Vagina (tissue), 2 donors: ENCODE measurements at places on chromosomes 5 and 9. TPM values are rescaled to one million over a fixed set of nuclear protein-coding genes. Genes with fewer than 3 reads are reported as not detected.

Gene DPH7
- total RNA-seq, result 32.9 TPM

Gene MTAP
- 19.9 TPM for total RNA-seq

Gene C5orf52
- total RNA-seq, result not detected

Gene PCDHB7
- 0.98 TPM for total RNA-seq

Gene FAM221B
- total RNA-seq, result not detected

Gene EPB41L4B
- 4.7 TPM for total RNA-seq

Gene CYSTM1
- 51.6 TPM for total RNA-seq

Gene PPP3R2
- not detected for total RNA-seq

Gene KIF4B
- total RNA-seq, result not detected

Gene NR5A1
- 1.2 TPM for total RNA-seq

Gene ELL2
- 113 TPM for total RNA-seq

Gene C9
- not detected for total RNA-seq

Gene ADRB2
- total RNA-seq, result 43.2 TPM

Gene ACTBL2
- not detected for total RNA-seq

Gene NTRK2
- 16.0 TPM for total RNA-seq

Gene FAM219A
- 9.3 TPM for total RNA-seq

Gene ZBTB34
- total RNA-seq, result 8.6 TPM

Gene ECSCR
- 37.1 TPM for total RNA-seq

Gene REXO4
- 17.2 TPM for total RNA-seq

Gene CEP72
- 20.1 TPM for total RNA-seq

Gene RXFP3
- total RNA-seq, result not detected

Gene APC
- 92.8 TPM for total RNA-seq

Gene PALM2AKAP2
- 7.9 TPM for total RNA-seq

Gene MLANA
- not detected for total RNA-seq

Gene ISCA1
- 20.4 TPM for total RNA-seq

Gene CATSPER3
- not detected for total RNA-seq

Gene SHISAL2B
- not detected for total RNA-seq

Gene C7
- 385 TPM for total RNA-seq

Gene SPINK6
- not detected for total RNA-seq

Gene MEGF9
- total RNA-seq, result 17.7 TPM

Gene FRMD3
- 13.8 TPM for total RNA-seq

Gene ACOT12
- not detected for total RNA-seq

Gene LCN15
- not detected for total RNA-seq

Gene CCL27
- not detected for total RNA-seq

Gene IL5
- not detected for total RNA-seq

Gene MTX3
- total RNA-seq, result 8.1 TPM

Gene FOXE1
- 7.9 TPM for total RNA-seq

Gene TLX3
- not detected for total RNA-seq

Gene TAF11L5
- total RNA-seq, result not detected

Gene MAML1
- total RNA-seq, result 25.3 TPM

Gene LCN6
- 17.9 TPM for total RNA-seq

Gene PARP8
- 48.4 TPM for total RNA-seq

Gene CYLC2
- total RNA-seq, result not detected

Gene ORM2
- total RNA-seq, result not detected

Gene TEX48
- total RNA-seq, result not detected

Gene SHC3
- total RNA-seq, result 6.1 TPM

Gene TXNDC8
- total RNA-seq, result not detected

Gene CRHBP
- total RNA-seq, result 5.9 TPM

Gene SPATA6L
- 3.9 TPM for total RNA-seq

Gene TMC1
- not detected for total RNA-seq

Gene GABRA1
- not detected for total RNA-seq

Gene SLC1A1
- total RNA-seq, result 1.5 TPM

Gene TOR4A
- total RNA-seq, result 13.0 TPM

Gene ENC1
- 7.1 TPM for total RNA-seq

Gene ASTN2
- total RNA-seq, result 4.4 TPM

Gene PCDHGA10
- total RNA-seq, result 10.6 TPM

Gene ANKRD31
- total RNA-seq, result 1.2 TPM

Gene ADRA1B
- 0.74 TPM for total RNA-seq

Gene POLK
- 31.4 TPM for total RNA-seq
